ENCODE measurements at places on chromosomes 4 and X. TPM values are rescaled to one million over a fixed set of nuclear protein-coding genes. Genes with fewer than 3 reads are reported as not detected.

SMIM10 gene
- 0.52 TPM for polyA plus RNA-seq

DMP1 gene
- not detected for polyA plus RNA-seq

DNA sequence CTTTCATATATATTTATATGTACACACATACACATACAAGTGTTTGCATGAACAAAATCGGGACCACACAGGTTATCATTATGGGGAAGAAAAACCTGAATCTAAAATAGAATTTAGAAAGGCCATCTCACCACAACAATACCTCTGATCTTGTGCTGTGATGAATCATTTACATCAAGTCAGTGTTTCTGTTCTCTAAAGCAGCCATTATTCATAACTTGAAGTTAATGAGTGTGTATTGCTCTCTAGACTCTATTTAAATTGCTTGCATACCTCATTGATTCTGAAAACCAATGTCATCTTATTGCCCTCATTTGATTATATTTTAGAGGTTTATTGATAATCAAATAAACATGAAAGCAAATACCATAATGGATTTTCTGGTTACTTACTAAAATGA lies 71.6 kb downstream of the FAM114A1 start:
- no peaks in the 10 kb centered on the region for H3K4me1 ChIP-seq
- H3K27ac ChIP-seq, result no peak overlapping the region
- no peaks in the 10 kb centered on the region for H3K36me3 ChIP-seq
- H3K27me3 ChIP-seq, result no peaks in the 10 kb centered on the region

DNA sequence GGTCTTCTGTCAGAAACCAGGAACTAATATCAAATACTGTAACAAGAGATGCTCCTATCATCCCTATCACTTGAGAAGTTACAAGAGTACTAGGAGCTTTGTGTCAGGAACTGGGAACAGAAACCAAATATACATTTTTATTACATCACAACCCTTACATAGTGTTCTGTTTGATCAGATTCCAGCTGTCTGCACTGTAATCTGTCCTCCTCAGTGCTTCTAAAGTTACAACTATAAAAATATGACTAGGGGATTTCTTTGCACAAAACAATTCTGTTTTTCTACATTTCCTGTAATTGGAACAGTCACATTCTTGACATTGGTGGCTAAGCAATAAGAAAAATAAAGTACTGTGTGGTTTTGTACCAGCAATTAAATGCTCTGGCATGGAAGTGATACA lies 686.0 kb downstream of the PDHA2 start:
- no peak overlapping the region for H3K4me3 ChIP-seq
- no peak for DNase-seq
- H3K27ac ChIP-seq, result no peak overlapping the region
- no peaks in the 10 kb centered on the region for H3K27me3 ChIP-seq
- H3K4me1 ChIP-seq, result no peaks in the 10 kb centered on the region

DNA sequence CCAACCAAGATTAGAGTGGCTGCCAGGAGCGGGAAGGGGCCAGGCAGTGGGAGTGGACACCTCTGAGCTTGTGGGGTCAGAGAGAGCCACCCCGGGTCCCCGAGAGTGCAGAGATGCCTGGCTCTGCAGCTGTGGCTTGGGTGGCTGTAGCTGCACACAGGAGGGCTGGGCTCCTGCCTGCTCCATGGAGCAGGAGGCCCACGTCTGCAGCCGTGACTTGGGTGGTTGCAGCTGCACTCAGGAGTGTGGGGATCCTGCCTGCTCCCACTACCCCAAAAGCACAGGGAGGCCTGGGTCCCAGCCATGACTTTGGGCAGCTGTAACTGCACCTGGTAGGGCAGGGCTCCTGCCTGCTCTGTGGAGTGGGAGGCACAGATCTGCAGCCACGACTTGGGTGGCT lies 28.7 kb upstream of the DIPK2B start:
- H3K36me3 ChIP-seq, result no peaks in the 10 kb centered on the region
- DNase-seq, result no peak
- H3K27ac ChIP-seq, result no peak overlapping the region
- H3K27me3 ChIP-seq, result no peaks in the 10 kb centered on the region

DNA sequence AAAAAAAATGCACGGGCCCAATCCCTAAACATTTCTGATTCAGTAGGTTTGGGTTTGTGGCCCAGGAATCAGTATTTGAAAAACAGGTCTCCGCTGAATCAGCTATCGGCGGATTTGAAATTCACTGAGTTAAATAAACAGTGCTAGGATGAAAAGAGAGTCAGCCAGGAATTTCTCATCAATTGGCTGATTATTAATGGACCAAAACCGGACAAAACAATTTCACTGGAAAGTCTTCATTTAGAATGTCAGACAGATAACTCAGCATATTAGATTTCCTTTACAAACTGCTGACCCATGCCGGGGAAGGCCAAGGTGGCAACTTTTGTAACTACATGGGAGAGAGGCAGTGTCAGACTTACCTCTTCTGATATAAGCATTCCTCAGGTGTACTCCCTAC lies 99.4 kb upstream of the LSM6 start:
- H3K27me3 ChIP-seq, result no peaks in the 10 kb centered on the region
- no peak overlapping the region for H3K27ac ChIP-seq
- peaks cover 10% of the 10 kb centered on the region for H3K4me1 ChIP-seq
- no peaks in the 10 kb centered on the region for H3K36me3 ChIP-seq
- no peak overlapping the region for H3K4me3 ChIP-seq

GRCh38 chrX:103361798-103362197 lies 5.5 kb downstream of the TCEAL9 start:
- H3K4me1 ChIP-seq, result no peaks in the 10 kb centered on the region
- H3K27ac ChIP-seq, result no peak overlapping the region
- H3K36me3 ChIP-seq, result no peaks in the 10 kb centered on the region
- no peaks in the 10 kb centered on the region for H3K27me3 ChIP-seq
- H3K4me3 ChIP-seq, result no peak overlapping the region
